ENCODE measurements at places on chromosomes 3 and 15. TPM values are rescaled to one million over a fixed set of nuclear protein-coding genes. Genes with fewer than 3 reads are reported as not detected.

DNA sequence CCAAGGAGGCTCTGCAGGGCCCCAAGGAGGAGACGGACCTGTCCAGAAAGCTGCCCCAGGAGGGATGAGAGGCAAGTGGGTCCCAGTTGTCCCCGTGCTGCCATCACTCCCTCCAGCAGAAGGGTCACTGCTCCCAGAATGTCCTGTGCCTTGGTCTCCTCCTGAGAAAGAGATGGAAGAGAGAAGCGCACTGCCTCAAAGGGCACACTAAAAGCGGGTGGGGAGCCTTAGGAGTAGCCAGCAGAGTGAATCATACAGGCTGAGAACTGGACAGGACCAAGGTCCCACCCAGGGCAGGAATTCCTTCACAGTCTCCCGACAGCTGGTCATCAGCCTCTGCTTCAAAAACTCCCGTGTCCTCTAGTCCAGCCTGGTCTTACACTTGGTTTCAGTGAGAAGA is 4.6 kb downstream of the THPO start:
- no peak for DNase-seq

DNA sequence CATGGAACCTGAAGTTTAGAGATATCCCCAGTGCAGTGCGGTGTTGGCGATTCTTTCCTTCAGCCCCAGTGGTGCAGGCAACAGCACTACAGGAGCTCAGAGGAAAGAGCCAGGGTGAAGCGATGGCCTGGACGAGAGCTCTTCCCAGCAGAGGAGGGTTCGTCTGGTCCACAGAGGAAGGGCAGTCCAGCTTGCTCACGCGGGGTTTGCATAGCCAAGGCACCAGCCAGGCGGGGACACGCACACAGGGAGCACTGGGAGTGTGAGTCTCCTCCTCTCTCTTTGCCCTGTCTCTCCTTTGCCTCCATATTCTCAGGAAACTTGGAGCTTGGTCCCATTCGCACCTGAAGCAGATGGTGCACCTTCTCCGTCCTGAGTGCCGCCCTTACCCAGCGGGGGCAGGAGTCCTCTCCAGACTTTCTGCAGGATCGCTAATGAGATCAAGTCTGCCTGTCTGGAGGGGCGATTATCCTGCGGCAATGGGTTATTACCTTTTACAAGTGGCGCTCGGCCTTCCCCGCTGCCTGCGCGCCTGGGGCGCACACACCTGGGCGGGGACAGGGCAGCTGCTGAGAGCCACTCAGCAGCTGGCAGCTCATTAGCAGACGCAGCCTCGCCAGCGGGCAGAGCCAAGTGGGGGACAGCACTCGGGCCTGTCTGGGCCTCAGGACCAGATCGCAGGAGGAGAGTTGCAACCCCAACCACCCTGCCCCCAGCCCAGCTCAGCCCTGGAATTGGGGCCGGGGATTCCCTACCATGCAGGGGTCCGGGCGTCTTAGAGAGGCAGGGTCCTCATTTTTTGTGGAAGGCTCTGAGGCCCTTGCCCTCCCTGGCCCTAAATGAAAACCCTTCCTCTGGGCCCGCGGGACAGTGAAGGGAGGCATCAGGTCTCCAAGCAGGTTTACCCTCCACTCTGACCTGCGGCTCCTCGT is 119.0 kb upstream of the MEF2A start:
- DNase-seq, result no peak

GRCh38 chr3:120428924-120429323 is 21.9 kb downstream of the FSTL1 start:
- no peak for DNase-seq

Gene GOLGA8G
- not detected for total RNA-seq

Data from mucosa of gallbladder (tissue), 1 donor.